HL-60 (cell line): ENCODE measurements at places on chromosomes 11 and 22.

DNA sequence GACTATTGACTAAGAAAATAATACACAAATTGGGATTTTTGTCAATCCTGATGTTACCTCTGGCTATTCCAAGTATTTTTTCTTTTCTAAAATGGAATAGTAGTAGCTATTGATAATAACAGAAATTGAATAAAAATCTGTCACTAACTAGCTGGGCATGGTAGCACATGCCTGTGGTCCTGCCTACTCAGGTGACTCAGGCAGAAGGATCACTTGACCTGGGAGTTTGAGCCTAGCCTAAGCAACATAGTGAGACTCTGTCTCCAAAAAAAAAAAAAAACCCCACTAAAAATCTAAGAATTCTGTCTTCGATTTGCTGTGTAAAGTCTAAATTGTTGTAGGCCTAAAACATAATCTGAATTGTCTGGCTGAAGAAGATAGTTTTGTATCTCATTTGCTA is 42.2 kb downstream of the FAM118A start:
- no peak for DNase-seq

DNA sequence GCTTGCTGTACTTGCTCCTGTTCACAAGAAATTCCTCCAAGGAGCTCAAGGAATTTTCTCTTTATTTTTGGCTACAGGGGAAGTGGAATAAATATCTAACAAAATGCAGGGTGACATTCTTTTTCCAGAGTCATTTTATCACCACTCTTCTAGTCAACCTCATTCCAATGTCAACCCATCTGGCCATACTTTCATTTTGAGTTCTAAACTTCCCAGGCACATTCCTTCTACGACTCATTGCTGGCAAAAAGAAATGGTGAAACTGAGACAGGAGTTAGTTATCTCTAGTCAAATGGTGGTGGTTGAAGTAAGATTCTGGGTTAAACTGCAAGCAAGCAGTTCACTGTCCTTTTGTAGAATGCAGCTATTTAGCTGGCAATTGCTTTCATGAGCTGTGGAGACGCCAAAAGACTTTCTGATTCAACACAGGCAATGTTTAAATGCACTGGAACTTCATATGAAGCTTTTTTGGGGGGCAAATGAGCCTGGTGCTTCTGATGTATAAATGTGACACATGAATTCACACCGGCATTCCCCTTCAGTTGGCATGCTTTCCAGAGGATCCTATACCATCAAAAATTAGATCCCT is 304.6 kb downstream of the CADM1 start:
- DNase-seq = no peak

GRCh38 chr11:1733009-1733715 is 17.2 kb downstream of the IFITM10 start:
- no peak for DNase-seq

DNA sequence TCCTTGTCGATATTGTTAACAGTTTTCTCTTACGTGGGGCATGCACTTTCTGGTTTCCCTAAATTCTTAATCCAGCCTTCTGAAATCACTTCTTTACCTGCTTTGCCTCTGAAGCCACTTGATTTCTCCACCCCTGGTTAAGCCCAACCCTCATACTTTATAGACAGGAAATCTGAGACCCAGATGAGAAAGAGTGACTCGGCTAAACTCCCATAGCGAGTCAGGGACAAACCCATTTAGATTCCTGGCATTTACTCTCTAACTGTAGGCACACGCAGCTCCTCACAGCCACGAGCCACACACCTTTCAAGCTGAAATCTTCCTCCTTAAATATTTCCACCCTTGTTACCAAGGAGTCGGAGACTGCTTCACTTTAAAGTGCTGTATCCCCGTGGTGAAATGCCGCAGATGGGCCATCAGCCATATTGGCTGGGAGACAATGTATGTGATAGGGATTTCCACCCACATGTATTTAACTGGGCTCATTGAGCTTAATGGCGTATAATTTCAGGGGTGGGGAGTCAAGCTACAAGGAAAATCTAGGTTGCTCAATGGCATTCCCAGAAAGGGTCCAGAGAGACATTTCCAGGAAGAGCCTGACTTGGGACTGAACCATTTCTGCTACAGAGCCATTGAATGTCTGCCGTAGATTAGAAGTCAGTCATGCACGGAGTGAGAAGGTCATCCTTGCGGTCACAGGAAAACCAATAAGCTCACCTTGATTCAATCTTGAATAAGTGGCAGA is 49.9 kb upstream of the GRK3 start:
- DNase-seq = no peak

- no peak for DNase-seq
These were observed 1322.2 kb downstream of the TBC1D22A start for GRCh38 chr22:48084729-48085050.

- no peak for DNase-seq
These were observed 261.1 kb downstream of the SBF2 start for GRCh38 chr11:10032935-10033334.

GRCh38 chr11:130861902-130862860 is 54.1 kb downstream of the SNX19 start:
- peak; percentile 78 for DNase-seq

- no peak for DNase-seq
These were observed 42.3 kb downstream of the RNF141 start for GRCh38 chr11:10498426-10499250.

GRCh38 chr22:20994902-20995241 is 7.0 kb downstream of the THAP7 start:
- DNase-seq = no peak

DNA sequence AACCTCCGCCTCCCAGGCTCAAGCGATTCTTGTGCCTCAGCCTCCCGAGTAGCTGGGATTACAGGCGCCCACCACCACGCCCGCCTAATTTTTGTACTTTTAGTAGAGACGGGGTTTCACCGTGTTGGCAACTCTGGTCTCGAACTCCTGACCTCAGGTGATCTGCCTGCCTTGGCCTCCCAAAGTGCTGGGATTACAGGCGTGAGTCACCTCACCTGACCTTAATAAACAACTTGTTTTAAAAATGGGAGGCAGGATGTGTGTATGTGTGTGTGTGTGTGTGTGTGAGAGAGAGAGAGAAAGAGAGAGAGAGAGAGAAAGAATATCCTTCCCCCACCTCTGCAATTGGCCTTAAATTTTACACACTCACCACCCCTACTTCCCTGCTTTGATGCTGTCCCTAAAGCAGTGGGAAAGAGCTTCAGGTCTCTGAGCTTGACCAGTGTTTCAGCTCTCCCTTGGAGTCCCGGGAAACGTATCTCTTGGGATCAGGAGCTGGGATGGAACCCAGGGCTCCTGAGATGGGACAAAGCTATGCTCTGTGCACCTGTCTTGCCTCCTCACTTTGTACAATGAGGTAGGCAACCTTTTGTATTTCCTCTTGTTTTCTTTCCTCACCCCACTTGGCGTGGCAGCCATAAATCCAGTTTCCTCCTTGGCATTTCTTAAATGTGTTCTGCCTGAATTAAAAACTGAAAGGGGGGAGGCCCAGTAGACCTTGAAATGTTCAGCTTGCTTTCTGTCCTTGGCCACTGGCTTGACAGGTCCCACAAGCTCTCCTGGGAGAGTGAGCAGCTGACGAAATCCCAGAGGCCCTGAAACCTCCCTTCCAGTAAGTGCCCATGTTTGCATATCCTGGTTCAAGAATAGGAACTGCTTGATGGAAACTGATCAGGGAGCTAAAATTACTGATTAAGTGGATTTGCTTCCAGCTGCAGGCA is 17.8 kb upstream of the XBP1 start:
- no peak for DNase-seq

GRCh38 chr22:42365942-42366695 is 66.1 kb downstream of the NFAM1 start:
- DNase-seq = no peak

DNA sequence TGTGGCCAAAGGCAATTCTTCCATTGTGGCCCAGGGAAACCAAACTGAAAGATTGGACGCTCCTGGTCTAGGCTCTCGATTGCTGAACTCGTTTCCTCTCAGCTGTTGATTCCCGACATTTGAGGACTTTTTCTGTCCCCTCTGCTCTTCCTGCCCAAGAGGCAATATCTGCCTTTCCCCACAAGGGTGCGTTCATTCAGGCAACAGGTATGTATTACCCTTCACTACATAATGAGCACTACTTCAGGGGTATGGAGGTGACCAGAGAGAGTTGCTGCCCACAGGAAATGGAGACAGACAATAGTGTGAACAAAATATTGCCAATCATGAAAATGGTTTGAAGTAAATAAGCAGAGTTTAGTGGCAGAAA is 8.2 kb downstream of the PTH start:
- peak; percentile 50 for DNase-seq

GRCh38 chr22:20885557-20886323 is 26.9 kb downstream of the SNAP29 start:
- DNase-seq = no peak

DNA sequence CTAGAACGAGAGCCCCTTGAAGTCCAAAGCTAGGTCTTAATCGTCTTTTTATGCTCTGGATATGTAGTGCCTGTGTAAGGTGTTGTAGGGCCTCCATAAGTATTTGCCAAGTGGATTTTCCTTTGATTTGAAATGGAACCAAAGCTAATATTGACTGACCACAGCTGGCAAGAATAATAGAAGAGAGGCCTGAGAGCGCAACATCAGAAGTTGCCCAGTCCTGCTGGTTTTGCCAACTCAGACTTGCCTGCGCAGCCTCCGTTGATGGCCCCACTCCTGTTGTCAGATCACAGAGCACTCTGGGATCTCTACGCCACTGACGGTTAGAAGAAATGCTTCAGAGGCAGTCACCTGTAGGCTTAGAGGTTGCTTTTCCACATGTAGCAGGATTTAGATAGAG is 251.2 kb downstream of the TENM4 start:
- no peak for DNase-seq

DNA sequence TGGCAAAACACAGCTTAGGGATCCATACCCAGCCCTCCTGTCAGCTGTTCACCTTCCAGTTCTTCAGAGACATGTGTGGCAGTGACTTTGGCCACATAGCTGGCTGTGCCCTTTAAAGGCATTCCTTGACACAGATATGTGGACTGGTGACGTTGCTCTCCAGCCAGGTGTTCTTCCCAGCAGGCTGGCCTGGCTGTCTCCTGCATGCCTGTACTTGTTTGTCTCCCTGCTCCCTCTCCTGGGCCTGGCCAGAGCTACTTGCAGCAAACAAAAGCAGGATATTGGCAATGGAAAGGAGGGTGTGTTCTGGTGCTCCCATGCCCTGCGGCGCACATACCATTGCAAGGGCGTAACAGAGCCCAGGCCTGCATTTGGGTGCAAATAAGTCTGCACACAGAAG is 38.3 kb downstream of the PIK3IP1 start:
- no peak for DNase-seq

DNA sequence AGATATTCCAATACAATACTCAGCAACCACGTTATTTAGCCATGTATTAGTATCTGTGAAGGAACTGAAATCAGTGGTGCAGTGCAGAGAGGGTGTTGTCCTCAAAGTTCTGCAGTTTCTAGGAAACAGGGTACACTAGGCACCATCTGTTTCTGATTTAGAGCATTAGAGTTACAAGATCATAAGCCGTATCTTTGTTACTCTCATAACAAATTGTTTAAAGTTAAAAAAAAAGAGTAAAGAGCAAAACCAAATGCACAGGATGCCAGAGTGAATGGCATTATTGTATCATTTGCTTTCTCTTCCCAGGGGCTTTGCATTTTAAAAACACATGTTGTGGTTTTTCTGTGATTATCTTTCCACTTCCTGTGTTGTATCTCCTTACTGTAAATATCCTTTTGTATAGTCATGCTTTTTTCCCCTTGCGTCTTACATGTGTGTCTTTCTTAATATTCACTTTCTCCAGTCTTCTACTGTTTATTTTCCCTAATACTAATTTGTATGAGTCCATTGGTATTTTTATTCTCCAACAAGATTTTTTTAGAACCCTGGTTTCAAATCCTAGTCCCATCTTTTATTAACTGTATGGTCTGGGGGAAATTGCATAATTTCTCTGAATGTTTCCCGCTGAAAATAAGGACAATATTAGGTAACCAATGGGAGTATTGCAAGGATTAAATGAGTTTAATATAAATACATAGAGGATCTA is 15.2 kb upstream of the NUP160 start:
- DNase-seq = no peak

GRCh38 chr11:58503361-58503856 is 4.5 kb downstream of the OR5B21 start:
- DNase-seq = no peak

- no peak for DNase-seq
These were observed 32.1 kb downstream of the LRP4 start for GRCh38 chr11:46886211-46886610.

DNA sequence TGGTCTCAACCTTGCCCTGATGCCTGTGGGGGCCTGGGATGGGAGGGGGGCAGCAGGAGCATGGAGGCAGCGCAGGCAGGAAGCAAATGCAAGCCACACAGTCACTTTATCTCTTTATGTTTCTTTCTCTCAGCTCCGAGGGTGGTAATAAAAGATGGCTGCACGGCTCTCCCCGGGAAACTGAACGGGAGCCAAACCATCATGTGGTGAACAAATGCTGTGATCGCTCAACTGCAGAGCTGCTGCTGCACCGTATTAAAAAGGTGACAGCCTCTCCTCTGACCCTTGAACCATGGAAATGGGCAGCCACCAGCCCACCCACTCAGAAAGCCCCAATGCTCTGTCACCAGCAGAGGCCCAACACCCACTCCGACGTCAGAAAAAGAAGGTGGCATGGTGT is 110.0 kb downstream of the TIMP3 start:
- DNase-seq = no peak

GRCh38 chr11:124078591-124078990 is 36.7 kb upstream of the VWA5A start:
- no peak for DNase-seq

DNA sequence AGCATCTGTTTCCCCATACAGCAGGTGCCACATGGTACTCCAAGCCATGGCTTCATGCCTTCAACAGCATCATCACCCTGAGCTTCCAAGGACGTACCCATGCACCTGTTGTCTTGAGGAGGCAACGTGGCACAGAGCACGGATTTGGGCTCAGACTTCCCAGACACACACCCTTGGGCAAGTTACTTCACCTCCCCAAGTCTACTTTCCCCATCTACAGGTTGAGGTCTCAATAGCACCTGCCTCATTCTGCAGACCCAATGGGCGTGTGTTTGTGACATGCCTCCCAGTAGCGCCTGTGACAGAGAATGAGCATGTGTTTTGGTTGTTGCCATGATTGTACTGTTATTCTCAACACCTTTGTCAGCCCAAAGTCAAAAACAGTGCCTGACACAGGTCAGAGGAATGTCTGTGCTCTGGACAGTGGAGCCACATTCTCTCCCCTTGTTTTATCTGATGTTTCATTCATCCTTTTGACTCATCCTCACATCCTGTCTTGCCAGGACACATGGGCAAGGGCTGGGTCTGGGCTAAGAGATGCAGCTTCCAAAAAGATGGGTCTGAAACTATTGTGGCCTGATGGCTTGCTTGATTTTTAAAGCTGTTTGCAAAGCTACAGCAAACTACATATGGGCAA is 53.4 kb upstream of the CCND1 start:
- DNase-seq = no peak

DNA sequence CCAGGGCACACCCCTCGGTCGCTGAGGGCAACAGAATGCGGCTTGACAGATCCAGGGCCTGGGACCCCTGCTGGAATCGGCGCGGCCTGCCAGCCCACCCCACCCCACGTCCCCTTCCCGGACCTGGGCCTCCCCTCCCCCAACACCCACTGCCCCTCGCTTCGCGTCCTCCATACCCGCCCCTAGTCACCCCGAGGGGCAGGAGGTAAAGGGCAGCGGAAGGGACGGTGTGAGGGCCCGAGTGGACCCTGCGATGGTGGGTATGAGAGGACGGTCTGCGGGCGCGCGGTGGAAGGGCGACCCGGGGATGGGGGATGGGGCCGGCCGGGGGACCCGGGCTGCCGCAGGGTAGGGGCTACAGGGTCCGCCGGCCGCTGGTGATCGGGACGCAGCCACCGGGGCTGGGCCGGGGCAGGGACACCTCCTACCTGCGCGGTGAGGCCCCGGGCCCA is 311 bp downstream of the APBB1 start:
- DNase-seq = no peak

GRCh38 chr11:15805726-15806125 is 550.6 kb downstream of the SOX6 start:
- DNase-seq = no peak
